ENCODE measurements at places on chromosomes 16 and 17.

- no peak for DNase-seq
Observed at GRCh38 chr16:67679935-67680897, 13.6 kb downstream of the C16orf86 start.

- DNase-seq, result no peak
Observed at GRCh38 chr17:28665994-28666393, 4.0 kb downstream of the SUPT6H start.

GRCh38 chr17:47896672-47897490 lies 845 bp downstream of the SP2 start:
- no peak for DNase-seq

DNA sequence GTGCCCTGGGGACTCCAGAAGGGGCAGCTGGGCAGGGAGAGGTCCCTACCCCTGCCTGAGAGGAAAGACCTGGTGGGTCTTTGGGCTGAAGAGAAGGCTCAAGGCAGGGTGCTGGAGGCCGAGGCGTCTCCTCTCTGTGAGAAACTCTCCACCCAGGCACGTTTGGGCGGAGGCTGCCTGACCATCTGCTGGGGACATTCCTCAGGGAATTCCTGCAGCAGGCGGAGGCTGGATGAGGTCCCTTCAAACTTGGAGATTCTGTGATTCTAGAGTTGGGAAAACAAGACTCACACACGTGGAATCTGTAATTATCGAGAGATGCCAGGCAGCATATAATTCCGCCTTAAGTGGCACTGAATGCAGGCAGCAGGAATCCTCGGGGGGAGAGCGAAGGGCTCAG lies 21.1 kb upstream of the PHF12 start:
- DNase-seq, result peak; percentile 24

DNA sequence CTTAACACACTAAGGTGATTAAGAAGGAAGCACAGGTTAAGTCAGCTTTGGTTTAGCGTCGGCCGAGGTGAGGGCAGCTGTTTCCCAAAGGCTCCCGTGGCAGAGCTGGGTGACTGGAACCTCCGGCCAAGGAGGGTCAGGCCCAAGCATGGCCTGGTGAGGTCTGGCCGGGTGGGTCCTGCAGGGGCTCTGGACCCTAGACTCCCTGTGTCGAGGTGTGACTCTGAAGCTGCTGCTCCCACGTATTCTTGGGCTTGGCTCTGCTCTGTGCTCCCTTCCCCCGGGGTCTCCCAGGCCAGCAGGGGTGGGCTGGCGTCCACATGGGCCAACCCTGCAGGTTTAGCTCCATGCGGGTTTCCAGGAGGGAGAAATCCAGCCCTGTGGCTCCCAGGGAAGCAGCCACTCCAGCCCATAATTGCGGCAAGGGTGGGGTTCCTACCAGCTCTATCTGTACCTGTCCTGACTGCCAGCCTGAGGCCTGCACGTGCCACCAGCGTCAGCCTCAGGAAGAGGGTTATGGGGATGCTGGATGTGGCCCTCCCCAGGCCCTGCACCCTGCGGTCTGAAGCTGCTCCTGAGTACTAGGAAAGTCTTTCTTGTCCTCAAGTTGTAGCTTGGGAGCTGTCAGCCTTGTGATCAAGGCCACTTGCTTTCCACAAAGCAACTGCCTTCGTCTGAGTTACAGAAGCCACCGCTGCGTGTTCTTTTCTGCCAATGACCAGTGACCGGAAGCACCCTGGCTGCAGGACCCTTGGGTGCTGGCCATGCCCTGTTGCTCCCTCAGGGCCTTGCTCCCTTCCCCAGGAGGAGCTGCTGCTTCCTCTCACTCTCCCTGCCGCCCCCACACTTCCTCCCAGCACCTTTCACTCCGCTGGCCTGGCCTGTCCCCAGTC lies 4.8 kb downstream of the CDK5R1 start:
- DNase-seq, result no peak

GRCh38 chr17:1511756-1512321 lies 4.6 kb downstream of the INPP5K start:
- DNase-seq, result peak; percentile 81

DNA sequence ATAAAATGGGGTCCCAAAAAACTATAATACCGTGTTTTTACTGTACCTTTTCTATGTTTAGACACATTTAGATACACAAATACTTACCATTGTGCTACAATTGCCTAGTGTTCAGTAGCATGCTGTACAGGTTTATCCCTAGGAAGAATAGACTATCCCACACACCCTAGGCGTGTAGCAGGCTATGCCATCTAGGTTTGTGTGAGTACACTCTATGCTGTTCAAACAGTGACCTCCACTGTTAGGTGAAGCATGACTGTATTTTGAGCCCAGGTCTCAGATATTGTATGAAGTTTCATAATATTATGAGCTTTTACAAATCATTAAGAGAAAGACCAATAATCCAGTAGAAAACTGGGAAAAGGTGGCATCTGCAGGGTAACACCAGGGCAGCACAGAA lies 23.6 kb downstream of the MILR1 start:
- no peak for DNase-seq

- no peak for DNase-seq
Observed at GRCh38 chr16:15897834-15898254, 9.4 kb upstream of the CEP20 start.

DNA sequence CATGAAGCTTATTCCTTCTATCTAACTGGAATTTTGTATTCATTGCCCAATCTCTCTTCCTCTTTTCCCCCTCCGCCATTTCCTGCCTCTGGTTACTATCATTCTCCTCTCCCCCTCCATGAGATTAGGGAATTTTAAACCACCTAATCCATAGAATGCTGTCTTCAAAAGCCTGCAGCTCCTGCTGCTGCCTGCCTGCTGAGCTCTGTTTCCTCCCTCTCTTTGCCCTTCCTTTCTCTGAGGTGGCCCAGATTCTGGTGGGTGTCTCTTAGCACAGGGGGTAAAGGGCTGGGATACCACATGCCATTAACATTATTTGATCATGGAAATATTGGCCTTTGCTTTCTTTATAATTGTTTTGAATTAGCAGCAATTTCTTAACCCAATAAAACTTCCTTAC lies 241.6 kb downstream of the CNTNAP4 start:
- DNase-seq, result peak; percentile 64

GRCh38 chr17:27244491-27245223 lies 49.3 kb upstream of the WSB1 start:
- peak; percentile 94 for DNase-seq

DNA sequence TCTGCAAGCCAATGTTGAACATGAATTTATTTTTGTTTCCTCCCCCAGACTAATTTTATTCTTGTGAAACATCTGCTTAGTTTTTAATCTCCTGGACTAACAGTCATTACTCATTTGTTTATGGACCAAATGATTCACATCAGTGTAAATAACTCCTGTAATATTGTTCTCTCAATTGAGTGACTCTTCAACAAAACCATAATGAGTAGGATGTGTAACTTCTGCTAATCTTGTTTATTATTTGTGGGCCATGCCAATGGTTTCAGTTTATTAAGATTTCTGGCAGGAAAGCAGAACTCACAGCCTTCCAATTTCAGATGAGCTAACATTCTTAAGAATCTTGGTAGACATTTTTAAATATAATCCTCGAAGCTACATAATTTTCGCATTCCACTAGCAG lies 1216.3 kb upstream of the GOT2 start:
- no peak for DNase-seq

DNA sequence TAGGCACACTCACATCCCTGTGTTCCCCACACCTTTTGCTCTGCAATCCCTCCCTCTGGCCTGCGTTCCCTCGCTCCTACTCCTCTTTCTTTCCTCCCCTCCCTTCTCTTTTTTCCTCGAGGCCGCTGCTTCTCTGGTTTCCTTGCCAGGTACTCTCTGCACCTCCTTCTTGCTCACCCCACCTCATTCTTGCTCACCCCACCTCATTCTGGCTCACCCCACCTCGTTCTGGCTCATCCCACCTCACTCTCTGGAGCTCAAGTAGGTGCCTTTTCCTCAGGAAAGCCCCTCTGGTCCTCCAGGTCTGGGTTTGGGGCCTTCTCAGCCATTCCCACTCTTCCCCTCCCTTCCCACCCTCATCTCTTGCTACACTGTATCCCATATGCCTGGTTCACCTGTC lies 103.5 kb downstream of the PLCG2 start:
- no peak for DNase-seq

DNA sequence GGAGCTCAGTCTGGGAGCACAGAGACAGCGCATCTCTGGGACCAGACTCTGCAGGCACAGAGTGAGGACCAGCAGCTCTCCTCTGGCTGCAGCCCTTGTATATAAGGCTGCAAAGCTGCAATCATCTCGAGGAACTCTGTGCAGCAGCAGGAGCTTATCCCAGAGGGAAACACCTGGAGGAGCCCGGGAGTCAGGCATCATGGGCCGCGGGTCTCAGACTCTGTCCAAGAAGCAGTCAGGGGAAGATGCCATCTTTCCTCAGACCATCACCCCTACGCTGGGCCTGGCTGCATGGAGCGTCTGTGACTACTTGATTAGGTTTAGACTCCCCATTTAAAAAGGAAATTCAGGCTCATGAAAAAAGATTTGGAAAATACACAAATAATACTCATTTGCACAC lies 122.0 kb downstream of the IRF8 start:
- DNase-seq, result no peak

DNA sequence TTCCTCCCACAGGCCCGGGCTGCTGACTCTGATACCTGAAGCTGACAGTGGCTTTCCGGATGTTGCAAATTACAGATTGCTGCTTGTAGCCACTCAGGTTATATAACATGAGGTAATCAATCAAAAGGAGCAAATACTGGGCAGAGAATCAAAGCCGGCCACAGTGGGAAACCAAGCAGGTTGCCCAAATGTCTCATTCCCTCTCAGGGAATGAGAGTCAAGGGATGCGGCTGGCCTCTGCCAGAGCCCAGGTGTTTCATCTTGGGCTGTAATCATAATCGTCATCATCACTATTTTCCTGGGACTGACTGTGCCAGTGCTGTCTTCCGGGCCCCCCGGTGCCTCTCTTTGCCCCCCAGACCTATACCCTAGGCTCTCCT lies 292.4 kb upstream of the FOXF1 start:
- no peak for DNase-seq

DNA sequence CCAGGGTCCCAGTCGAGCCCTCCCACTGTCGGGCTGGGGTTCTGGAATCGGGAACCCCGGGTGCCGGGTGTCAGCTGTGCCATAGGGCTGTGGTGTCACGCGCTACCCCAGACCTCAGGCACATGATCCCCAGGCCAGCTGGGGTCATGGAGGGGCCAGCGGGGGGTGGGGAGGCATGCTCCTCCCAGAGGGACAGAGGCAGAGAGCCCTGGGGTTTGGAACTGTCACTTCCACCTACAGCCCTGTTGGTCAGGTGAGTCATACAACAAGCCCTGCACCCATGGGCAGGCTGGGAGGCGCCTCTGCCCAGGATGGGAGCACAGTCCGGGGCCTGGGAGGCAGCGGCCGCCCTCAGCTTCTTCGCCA lies 63.0 kb downstream of the BAIAP2 start:
- peak; percentile 17 for DNase-seq

DNA sequence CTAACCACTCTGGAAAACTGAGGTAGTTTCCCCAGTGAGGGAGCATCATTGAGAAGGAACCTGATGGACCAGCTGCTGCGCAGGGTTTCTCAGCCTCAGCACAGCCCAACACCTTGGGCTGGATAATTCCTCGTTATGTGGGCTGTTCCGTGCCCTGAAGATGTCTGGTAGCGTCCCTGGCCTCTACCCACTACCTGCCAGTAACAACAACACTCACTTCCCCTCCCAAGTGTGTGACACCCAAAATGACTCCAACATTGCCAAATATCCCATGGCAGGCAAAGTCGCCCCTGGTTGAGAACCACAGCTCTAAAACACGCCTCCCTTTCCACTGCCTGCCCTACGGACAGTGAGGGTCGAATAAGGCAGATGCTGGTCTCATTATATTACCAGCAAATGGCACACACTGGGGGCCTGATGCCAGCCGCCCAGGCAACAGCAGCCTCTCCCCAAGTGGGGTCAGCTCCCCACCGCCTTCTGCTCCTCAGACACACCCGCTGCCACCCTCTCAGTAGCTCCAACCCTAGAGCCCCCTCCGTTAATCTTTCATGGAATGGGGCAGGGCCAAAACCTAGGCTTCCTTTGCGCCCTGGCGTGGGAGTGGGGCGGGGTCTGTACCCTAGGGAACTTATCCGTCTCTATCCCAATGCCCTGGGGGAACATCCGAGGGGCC lies 1.0 kb downstream of the RHBDF2 start:
- no peak for DNase-seq

- DNase-seq, result peak; percentile 70
Observed at GRCh38 chr17:65243838-65244625, 106.9 kb downstream of the RGS9 start.

- no peak for DNase-seq
Observed at GRCh38 chr16:57569306-57569946, 27.0 kb downstream of the ADGRG5 start.

DNA sequence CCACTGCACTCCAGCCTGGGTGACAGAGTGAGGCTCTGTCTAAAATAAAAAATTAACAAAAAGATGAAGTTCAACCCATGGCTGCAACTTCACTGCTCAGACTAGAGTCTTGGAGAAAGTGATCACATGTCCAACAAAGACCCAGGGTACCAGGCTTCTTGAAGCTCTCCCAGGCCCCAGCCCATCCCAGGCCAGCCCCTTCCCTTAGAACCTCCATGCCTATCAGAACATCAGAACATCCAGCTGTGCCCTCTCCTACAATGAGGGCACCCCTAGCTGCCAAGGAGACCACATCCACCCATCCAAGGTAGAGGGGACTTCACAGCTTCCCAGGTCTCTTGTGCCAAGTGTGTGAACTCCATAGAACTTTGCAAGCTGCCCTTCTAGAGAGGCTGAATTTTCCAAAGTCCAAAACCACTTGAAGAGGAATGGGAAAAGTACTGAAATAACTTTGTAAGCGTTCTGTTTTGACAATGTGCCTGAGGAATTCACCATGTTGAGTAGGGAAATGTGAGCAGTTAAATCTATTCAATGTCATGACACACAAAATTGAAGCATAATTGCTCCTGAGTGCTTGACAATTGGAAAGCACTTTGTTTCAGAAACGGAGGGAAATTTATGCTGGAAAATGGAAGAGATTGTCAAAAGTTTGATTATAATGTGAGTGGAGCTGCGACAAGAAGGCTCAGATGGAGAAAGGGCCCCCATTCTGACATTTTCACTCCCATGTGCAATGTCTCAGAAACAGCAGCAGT lies 230.4 kb downstream of the ZNF423 start:
- DNase-seq, result no peak

- DNase-seq, result no peak
Observed at GRCh38 chr16:3014971-3015370, 2.2 kb downstream of the CLDN9 start.

GRCh38 chr17:61656721-61657217 lies 65.8 kb upstream of the NACA2 start:
- DNase-seq, result no peak

DNA sequence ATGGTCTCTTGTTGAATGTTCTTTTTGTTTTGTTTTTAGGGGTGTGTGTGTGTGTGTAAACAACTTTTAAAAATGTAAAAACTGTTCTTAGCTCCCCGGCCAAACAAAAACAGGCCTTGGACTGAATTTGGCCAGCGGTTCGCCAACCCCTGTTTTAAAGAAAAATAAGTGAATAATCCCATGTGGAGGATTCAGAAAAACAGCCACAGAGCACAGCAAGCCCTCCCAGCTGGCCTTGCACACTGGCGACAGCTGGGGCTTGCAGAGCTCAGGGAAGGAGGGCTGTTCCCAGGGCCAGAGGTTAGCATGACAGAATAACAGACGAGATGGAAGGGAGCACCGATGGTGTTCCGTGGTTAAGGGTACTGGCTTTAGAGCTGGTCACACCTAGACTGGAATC lies 39.0 kb downstream of the EMP2 start:
- DNase-seq, result no peak

GRCh38 chr17:83185023-83186002 lies 105.9 kb downstream of the METRNL start:
- DNase-seq, result no peak

GRCh38 chr17:80631142-80632045 lies 86.8 kb downstream of the RPTOR start:
- no peak for DNase-seq
